ENCODE measurements at places on chromosomes 13 and 19. TPM values are rescaled to one million over a fixed set of nuclear protein-coding genes. Genes with fewer than 3 reads are reported as not detected.

JSRP1 gene
- 0.95 TPM for total RNA-seq

COLGALT1 gene
- total RNA-seq = 148 TPM

- DNase-seq = no peak
Observed at GRCh38 chr19:530134-531008, 1.2 kb upstream of the CDC34 start.

GRCh38 chr13:41547251-41548000 lies 90.1 kb downstream of the RGCC start:
- DNase-seq = no peak

DNA sequence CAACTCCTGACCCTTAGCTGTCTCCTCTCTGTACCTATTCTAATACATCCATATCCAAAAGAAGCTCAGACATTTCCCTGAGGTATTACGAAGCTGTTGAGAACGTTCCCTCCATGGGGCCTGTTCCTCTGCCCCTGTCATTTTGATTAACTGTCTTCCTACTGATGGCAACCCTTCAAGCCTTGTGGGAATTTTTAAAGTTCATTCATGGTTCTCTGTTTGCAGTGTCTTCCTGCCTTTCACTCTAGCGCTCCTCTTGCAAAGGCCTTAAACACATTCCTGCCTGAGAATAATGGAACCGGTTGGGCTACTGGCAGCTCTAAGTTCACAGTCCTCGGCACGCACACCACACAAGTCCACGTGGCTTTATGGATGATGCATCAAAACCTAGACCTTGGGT lies 66.1 kb downstream of the LHFPL6 start:
- no peak for DNase-seq

GRCh38 chr13:102273111-102273510 lies 128.7 kb downstream of the FGF14 start:
- DNase-seq = no peak

GRCh38 chr13:35475960-35476943 lies at the start of gene MAB21L1:
Gene MAB21L1, minus strand, starts transcription at chr13:35476689. Its CDS starts 551 bp downstream, at chr13:35476138.
- no peak for DNase-seq

All from activated T-cell treated with anti-CD3 and anti-CD28 coated beads, Interleukin-2, amount 50 U/mL, for 4 hours (primary cell).